ENCODE measurements at places on chromosomes 1 and 21.

- DNase-seq = no peak
These were observed 54.1 kb upstream of the SLC45A1 start for GRCh38 chr1:8263791-8264190.

- DNase-seq = no peak
These were observed 43.1 kb upstream of the EPS8L3 start for GRCh38 chr1:109806733-109807400.

DNA sequence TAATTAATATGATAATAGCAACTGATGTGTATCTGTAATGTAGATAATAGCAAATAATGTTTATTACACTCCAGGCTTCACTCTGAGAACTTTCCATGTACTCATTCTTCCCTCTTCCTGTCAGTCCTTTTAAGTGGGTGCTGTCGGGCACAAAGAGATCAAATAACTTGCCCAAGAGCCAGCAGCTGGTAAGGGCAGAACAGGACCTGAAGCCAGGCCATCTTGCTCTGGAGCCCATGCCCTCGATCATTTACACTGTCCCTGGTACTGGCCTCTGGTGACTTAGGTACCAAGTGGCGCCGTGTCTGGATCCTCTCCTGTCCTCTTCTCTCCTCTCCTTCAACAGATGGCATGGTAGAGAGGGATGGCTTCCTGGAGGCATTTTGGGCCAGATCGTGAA lies 97.2 kb downstream of the VPS13D start:
- no peak for DNase-seq

DNA sequence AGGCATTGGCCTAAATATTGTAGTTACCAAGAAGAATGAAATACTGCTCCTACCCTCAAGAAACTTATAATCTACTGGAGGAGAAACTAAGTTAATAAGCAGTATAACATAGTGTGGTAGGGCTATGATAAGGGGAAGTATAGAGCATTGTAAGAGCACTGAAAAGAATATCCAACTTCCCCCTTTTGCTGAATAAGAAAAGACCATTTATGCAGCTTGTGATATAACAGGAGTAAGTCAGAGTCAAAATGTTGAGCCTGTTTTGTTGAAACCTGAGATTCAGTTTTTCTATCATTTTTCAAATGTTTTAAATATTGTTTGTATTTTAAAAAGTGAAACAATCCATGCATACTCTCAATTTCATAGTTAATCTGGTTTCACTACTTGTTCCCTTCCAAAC lies 48.3 kb upstream of the FCRL4 start:
- DNase-seq = no peak

DNA sequence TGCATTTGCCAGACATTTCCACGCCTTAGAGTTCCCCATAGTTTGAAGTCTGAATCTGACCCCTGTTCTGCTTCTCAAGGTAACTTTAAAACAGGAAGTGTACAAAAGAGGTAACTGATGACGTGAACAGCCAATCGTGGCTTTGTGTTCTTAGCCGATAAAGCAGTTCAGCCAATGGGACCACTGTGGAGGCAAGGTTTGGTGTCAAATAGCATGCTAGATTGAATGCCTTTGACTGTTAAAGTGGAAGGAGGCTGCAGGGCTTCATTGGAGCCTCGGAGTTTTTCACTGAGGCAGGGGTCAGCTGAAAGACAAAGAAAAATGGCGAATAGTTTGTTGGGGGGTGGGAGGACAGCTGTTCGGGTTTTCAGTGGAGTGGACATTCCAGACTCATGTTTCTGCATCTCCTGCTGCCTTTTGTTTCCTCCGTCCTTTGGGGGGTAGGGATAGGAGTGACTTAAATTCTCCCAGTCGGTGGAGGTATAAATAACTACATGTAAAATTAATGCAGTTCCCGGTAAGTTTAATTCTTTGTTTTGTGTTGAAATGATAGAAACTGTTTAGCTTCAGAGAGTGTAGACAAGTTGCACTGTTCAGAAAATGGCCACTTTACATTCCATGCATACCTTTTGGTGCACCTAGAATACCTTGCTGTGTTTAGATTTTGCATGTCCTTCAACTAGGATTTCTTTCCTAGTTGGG lies 17.7 kb downstream of the NFYC start:
- peak; percentile 71 for DNase-seq

DNA sequence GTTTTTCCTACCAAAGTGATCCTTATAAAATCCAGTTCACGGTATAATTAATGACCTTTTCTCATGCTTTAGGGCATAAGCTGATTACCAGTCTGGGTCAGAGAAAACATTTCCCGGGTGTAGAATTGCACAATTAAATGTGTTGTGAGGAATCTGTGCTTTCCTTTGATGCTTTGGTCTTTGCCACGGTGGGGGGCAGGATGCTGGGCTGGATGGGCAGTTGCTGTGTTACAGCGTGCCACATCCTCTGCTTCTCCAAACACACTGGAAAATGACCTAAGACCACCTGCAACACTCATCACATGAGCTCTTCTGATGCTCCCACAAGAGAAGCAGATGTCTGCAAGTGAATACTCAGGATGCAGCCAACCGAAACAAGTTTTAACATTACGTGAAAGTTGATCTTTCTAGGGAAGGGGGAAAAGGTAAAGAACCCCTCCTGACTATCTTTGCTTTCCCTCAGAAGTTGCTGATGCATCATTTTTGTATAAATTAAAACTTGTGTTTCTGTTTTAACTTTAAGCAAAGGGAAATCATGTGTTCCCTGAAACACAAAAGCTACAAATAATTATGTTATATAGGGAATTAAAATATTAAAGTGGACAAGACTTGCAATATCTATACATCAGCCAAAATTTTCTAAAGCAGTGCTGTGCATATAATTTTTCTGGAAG lies 515.3 kb upstream of the NR5A2 start:
- DNase-seq = peak; percentile 35

DNA sequence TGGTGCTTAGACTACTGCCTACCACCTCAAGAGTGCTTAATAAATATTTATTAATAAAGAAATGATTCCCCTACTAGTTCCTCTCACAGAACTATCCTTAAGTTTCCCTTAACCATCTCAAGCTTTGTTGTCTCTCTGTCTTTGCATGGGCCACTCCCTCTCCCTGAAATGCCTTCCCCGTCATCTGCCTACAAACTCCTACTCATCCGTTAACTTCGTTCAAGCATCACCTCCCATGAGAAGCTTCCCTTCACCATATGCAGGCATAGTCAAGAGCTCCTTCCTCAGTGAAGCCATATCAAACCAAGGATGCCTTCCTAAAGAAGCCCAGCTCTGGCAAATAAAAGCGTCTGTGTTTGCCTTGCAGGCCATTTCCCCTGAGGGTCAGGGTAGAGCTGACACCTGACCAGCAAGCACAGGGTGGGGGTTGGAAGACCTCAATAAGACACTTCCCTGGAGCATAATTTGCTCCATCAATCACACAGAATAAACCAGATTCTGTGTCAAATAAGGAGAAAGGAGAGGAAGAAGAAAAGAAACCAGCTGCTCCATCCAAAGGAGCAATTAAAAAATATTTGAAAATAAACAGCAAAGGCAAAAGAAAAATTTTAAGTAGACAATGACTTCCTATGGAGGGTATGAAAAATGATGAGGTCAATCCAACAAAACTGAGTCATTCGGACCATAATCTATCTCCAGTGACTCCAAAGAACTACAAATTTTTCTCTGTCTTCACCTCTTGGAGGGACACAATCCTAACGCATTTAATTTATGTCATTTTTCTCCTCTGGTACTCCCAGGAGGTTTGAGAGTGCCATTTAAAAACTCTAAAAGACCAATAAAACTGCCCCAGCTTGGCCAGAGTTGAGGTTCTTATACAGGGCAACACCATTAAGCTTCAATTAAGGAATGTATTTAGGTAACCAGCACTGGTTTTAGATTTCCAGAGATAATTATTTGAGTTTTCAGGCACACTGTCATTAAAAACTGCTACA lies 303.6 kb downstream of the KCNH1 start:
- no peak for DNase-seq

DNA sequence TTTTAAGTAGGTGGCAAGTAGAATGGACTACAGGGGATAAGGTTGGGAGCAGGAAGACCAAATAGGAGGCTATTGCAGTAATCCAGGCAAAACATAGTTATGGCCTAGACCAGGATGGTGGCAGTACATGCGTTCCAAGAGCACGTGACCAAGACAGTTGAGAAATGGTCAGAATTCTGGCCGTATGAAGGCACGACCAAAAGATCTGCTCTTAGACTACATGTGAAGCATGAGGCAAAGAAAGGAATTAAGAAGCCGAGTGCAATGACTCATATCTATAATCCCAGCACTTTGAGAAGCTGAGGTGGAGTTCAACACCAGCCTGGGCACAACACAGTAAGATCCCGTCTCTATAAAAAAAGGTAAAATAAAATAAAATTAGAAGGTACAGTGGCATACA lies 71.3 kb downstream of the LUZP1 start:
- DNase-seq = no peak

DNA sequence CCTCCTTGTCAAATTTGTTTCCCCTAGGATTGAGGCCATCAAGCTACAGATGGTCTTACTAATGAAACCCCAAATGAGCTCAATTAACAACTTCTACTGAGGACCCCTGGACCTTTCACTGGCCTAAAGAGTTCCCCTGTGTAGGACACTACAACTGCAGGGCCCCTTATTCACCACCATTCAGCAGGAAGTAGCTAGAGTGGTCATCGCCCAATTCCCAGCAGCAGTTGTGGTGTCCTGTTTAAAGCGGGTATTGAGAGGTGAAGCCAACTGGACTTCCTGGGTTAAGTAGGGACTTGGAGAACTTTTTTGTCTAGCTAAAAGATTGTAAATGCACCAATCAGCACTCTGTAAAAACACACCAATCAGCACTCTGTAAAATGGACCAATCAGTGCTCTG lies 1466.9 kb downstream of the KCNT2 start:
- DNase-seq = no peak

- no peak for DNase-seq
These were observed 4.5 kb upstream of the FAM177B start for GRCh38 chr1:222732216-222733159.

GRCh38 chr21:14889080-14889810 lies 175.6 kb downstream of the NRIP1 start:
- no peak for DNase-seq
